Stimulated activated CD8-positive, alpha-beta memory T cell treated with anti-CD3 and anti-CD28 coated beads, Interleukin-4, amount 100 ng/mL, for 4 hours (primary cell): ENCODE measurements at places on chromosomes 7 and 10.

GRCh38 chr10:51711519-51711891 lies 12.1 kb upstream of the CSTF2T start:
- no peak for DNase-seq

- no peak for DNase-seq
Observed at GRCh38 chr10:7085913-7086589, 324.8 kb downstream of the SFMBT2 start.

DNA sequence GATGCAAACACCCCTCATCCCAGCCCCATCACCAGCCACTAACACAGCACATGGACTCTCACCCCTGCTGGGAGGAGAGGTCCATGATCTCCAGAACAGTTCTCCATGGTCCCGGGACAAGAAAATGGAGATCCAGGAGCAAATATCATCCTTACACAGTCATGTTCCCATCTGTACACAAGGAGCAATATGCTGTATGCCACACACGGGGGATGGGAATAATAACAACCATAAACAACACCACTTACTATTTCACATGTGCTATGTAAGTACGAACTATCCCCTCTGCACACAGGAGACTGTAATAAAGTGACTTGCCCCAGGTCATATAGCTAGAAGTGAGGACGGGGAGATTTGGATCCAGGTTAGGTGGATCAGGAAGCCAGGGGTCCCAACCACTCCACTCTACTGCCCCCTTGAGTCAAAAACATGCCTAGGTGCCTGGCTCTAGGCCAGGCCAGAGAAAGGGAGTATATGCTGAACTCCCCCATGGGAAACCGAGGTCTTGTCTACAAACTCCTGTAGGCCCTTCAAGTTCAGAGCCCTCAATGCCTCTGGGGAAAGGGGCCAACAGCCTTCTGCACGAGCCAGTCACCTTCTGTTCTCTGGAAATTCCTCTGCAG lies 34.1 kb downstream of the LRRC20 start:
- no peak for DNase-seq

GRCh38 chr7:129298268-129298893 lies 73.6 kb downstream of the AHCYL2 start:
- no peak for DNase-seq

GRCh38 chr10:51599647-51600046 lies 99.7 kb downstream of the CSTF2T start:
- no peak for DNase-seq

- no peak for DNase-seq
Observed at GRCh38 chr10:69413221-69413865, 3.4 kb downstream of the TACR2 start.

DNA sequence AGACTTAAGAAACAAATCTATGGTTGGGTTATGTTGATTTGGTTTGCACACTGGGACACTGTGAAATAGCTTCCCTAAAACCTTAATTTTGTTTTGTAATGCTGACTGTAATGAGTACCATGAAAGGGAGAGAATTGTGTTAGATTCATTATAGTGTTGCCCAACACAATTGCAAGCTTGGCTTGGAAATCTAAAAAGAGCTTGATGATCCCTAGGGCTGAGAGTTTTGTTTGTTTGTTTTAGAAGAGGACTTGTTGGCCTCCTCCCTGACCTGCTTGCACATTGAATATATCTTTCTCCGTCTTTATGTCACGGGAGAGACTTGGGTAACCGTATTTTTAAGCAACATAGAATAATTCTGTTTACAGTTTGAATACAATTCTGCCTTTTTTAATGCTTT lies 410.1 kb downstream of the ARL4A start:
- no peak for DNase-seq

- DNase-seq, result no peak
Observed at GRCh38 chr7:117581424-117581823, 101.6 kb downstream of the CFTR start.

GRCh38 chr7:67056683-67057082 lies 60.0 kb downstream of the TYW1 start:
- no peak for DNase-seq

DNA sequence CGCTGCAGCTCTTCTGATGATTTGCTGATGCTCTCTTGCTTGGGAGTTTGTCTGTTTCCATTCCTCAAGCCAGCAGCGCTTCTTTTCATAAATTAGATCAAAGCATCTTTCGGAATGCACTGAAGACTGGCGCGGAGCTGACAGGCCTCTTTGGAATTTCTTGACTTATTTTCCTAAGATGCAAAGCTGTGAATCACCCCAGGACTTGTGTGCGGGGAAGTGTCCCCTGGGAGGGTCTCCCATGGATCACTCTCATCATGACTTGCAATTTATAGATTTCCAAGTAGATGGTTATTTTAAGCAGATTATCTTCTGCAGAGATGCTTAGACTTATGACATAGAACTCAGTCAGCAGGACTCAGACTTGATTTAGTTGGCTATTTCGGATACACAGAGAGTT lies 467.2 kb downstream of the TCERG1L start:
- no peak for DNase-seq

DNA sequence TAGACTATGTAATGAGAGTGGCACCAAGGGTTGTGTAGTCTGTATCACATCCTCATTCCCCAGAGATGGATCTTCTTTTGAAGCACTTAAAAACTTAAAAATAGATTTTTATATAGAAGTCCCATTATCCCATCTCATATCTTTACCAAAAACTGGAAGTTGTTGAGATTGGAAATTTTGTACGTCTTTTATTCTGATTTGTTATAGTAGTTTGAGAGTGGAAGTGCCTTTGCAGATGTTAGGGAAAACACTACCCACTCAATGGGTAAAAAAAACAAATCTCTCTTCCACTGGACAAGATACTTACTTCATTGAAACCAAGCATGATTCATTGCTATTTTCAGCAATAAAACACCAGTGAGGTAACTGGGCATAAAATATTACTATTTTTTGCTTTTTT lies 184.4 kb downstream of the MACC1 start:
- DNase-seq, result no peak

DNA sequence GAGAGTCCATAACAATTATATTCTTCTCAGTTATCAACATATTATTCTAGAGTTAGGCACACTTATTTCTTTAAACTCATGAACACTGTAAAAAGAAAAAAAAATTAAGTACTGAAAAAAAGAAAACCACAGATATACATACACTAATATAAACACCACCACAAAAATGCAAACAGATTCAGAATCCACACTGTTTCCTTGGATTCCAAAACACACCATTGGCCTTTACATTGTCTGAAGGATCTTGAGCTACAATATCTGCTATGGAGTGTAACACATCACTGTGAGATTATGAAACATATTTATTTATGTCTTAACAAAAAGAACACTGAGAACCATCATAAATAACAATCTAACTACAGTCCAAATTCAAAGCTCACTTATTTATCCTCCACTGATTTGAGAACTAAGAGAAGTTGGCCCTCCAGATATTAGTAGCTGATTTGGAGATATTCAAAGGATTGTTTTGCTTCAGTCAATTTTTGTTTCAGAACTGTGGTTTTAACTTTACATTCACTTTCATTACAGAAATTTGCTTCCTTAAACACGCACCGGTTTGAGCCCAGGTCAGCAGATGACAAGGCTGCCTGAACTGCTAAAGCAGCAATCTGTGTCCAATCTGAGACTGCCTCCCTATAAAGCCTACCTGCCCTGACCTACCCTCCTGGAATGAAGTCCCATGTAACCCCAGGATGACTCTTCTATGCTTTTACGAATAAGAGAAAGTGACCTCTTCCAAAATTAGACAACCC lies 47.0 kb upstream of the CDK1 start:
- DNase-seq, result no peak

GRCh38 chr7:63899691-63900393 lies 98.8 kb upstream of the ZNF722 start:
- peak; percentile 70 for DNase-seq

DNA sequence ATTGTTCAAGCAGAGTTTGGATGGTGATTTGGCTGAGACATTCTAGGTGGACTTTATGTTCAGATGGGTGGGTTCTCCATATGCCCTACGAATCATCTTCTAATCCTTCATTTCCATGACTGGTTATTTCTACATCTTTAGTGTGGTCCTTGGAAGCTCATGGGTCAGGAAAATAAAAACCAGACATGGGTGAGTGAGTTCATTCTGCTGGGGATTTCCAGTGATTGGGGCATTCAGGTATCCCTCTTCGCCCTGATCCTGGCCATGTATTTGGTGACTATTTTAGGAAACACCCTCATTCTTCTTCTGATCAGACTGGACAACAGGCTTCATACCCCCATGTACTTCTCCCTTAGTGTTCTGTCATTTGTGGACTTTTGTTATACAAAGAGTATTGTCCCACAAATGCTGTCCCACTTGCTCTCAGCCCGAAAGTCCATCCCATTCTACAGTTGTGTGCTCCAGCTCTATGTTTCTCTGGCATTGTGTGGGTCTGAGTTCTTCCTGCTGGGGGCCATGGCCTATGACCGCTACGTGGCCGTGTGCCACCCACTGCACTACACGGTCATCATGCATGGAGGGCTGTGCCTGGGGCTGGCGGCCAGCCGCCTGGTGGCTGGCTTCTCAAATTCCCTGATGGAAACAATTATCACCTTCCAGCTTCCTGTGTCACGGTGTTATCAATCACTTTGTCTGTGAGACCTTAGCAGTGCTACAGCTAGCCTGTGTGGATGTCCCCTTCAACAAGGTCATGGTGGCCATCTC lies 19.2 kb upstream of the OR6B1 start:
- DNase-seq, result no peak

DNA sequence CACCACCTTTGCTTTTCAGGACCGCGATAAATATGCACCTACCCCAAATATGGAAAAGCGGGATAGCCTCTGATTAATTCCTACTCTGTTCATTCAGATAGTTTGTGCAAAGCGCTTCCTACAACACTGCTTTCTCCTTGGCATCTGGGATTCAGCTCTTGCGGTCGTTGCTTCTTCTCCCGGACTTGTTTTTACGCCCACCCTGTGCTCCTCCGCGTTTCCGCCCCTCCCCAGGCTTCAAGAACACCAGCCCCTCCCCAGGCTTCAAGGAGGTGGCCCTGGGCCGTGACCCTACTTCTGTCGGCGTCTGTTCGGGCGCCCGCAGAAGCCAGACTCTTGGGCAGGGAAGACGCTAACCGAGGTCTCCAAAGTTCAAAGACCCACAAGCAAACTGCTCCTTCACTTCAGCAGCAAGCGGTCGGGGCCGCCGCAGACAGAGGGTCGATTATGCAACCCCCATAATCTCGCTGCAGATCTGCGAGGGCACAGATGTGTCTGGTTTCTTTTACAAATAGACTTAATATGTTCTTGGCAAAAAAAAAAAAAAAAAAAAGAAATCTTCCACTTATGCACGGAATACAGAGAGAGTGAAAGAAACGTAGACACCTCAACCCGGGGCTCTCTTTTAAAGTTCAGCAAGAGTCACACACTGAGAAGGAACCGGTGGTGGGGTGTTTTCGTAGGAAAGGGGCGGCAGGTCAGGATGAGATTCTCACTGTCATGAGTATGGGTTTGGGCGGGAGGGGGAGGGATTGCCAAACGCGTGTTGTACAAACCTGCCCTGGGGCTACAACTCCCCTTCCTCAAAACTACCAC lies 1.9 kb downstream of the DLX5 start:
- no peak for DNase-seq

DNA sequence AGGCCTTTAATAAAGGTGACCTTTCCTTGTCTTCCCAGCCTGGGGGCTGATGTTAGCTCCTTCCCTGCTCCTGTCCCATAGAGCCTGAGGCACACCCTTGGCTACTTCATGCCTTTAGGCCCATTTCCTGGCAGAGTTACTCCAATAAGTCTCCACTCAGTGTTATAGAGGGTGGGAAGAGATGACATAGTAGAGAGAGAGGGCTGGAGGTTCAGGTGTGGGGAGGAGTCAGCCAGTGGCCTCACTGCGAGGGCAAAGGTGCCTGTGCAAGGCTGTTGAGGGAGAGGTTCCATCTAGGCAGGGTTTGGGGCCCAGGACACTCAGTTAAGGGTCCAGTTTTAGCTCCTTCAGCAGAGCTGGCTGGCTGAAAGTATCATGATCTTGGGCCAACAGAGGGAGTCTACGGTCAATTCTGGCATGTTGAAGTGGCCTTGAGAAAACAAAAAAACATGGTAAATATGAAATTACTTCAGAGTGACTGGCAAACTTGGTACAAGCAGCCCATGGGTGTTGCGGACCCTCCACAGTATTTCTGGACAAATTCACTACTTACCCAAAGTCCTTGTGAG lies 67.9 kb downstream of the ZNF783 start:
- DNase-seq, result no peak

- DNase-seq, result no peak
Observed at GRCh38 chr7:136692221-136692620, 176.2 kb upstream of the CHRM2 start.

DNA sequence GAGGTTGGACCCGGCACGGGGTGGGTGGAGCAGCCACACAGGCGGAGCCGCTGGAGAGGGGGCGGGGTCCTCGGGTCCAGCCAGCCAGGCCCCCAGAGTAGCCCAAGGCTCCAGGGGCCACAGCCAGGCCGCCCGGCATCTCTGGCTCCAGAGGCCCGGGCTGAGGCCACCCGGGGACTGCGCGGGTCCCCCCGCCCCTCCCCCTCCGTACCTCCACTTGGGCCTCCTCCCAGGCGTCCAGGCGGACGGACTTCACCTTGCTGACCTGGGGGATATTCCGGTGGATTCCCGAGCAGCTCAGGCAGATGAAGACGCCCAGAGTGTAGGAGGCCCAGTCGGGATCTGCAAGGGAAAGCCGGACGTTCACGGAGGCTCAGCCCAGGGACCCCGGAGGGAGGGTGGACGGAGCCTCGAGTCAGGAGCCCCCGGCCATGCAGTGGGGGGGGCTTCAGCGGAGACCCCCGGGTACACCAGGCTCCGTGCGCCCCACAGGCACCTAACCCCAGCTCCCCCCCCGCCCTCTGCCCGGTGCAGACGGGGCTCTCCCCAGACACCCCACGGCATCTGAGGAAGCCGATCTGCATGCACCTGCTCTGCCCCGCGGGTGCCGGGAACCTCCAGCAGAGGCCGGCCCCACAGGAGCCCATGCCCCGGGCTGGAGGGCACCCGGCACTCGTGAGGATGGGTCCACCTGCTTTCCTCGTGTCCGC lies 19.2 kb downstream of the ADAP1 start:
- DNase-seq, result no peak
